ENCODE measurements at places on chromosomes 3 and 15. TPM values are rescaled to one million over a fixed set of nuclear protein-coding genes. Genes with fewer than 3 reads are reported as not detected.

ATP1B3 gene
- 20.2 TPM for total RNA-seq

ARGFX gene
- not detected for total RNA-seq

DNA sequence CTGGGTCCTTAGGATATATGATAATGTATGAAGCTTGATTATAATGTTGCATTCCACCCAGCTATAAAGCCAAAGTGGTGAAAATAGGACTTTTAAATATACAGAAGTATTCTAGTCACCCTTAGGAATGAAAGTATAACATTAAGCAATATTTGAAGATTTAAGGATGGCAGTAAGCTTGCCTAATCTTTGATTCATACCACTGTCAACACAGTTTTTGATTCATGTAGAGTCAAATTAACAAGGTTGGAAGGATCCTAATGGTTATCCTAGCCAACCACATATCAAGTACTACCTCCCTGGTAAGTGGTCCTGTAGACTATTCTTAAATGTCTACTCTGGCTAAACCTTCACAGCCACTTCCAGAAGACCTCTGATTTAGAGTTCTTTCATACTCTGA, 18.6 kb downstream of the ARIH1 start:
- no peaks in the 10 kb centered on the region for H3K27me3 ChIP-seq
- H3K4me1 ChIP-seq, result peaks cover 21% of the 10 kb centered on the region
- DNase-seq, result no peak

DNA sequence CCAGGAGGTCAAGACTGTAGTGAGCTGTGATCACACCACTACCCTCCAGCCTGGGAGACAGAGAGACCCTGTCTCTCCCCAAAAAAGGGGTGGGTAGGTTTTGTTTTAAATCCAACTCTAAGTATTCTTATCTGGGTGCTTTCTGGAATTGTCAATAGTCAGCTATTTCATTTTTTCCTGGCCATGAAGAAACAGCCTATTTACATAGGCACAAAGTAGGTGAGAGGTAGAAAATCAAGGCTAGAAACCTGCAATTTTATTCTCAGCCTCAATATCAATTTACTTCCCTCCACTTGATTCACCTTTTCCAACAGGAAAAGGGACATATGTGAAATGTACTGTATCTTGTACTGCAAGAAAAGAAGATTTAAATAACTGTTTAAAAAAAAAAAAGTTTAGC, 45.9 kb downstream of the CSNK1G1 start:
- H3K27ac ChIP-seq, result no peak overlapping the region
- H3K4me3 ChIP-seq, result no peak overlapping the region
- no peaks in the 10 kb centered on the region for H3K4me1 ChIP-seq
- H3K36me3 ChIP-seq, result no peaks in the 10 kb centered on the region
- no peak for DNase-seq

- no peaks in the 10 kb centered on the region for H3K27me3 ChIP-seq
- H3K4me3 ChIP-seq, result no peak overlapping the region
- H3K27ac ChIP-seq, result no peak overlapping the region
- peaks cover 11% of the 10 kb centered on the region for H3K4me1 ChIP-seq
Measured at GRCh38 chr3:120661106-120661905, 20.7 kb downstream of the HGD start.

DNA sequence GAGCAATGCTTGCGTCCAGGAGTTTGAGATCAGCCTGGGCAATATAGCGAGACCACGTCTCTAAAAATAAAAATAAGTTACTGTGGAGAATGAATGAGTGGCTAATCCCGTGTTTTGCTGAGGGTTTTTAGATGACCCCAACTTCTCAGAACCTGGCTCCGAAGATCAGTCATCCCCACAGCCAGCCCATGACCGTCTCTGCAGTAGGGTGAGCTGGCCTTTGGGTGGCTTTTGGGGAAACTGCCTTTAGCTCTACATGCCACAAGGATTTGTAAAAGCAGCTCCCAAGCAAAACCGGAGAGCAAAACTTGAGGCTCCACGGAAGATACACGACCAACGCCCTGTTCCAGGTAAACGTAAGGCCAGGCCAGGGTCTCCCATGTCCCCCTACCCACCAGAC, 39.2 kb upstream of the TFRC start:
- H3K27ac ChIP-seq, result no peak overlapping the region
- no peak overlapping the region for H3K4me3 ChIP-seq
- no peak for DNase-seq
- no peaks in the 10 kb centered on the region for H3K36me3 ChIP-seq
- no peaks in the 10 kb centered on the region for H3K27me3 ChIP-seq

Measured in PC-3 (cell line).